NCI-H460 (cell line): ENCODE measurements at places on chromosomes 4 and X.
A peak's percentile ranks its signal among the peaks of the same experiment; 100 is the strongest.

- DNase-seq = no peak
Measured at GRCh38 chr4:139301821-139302611, at the start of gene NDUFC1. TSS of gene NDUFC1 (minus strand) at chr4:139302477. CDS start at chr4:139295798, 6,679 bp downstream.

DNA sequence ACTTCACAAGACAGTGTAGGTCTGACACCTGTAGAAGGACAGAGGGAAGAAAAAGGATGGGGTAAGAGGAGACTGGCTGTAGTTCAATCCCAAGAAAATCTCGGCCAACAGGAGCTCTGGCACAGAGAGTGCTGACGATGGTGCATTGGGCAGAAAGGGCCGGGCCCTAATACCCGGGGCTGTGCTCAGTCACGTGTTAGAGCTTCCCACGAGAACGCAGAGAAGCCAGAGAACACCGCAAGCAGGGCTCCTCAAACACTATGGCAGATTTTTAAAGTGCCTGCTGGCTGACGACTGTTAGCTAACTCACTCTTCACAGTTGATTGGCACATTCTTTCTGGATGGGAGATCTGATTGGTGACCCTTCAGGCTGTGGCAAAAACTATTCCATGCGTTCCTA lies 35.5 kb downstream of the EREG start:
- DNase-seq = peak; percentile 26

GRCh38 chr4:107599841-107600240 lies 120.2 kb downstream of the PAPSS1 start:
- DNase-seq = no peak

DNA sequence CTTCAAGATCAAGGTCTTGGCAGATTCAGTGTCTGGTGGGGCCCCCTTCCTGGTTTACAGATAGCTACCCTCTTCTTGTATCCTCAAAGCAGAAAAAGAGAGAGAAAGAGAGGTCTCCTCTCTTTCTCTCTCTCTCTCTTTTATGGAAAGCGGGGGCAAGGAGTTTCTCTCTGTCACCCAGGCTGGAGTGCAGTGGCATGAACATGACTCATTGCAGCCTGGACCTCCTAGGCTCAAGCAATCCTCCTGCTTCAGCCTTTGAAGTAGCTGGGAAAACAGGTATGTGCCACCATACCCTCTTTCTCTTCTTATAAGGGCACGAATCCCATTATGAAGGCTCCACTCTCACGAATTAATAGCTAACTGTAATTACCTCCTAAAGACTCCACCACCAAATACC lies 20.2 kb downstream of the RAB9B start:
- DNase-seq = no peak

DNA sequence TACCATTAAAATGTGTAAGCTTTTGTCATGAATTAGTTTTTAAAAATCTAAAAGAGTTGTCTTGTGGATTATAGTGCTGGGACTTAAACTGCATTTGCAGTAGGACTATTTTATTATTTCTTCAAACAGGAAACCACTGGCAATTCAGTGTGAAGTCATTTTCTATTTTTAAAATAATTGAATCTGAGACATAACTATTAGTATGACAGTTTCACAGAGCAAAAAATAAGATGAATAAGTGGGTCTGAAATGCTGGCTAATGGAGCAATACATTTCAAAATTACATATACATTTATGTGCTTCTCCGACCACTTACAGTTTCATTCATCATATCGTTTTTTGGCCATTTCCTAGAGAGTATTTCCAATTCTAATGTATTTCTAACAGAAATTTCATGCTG lies 75.3 kb upstream of the RAPGEF2 start:
- DNase-seq = no peak

DNA sequence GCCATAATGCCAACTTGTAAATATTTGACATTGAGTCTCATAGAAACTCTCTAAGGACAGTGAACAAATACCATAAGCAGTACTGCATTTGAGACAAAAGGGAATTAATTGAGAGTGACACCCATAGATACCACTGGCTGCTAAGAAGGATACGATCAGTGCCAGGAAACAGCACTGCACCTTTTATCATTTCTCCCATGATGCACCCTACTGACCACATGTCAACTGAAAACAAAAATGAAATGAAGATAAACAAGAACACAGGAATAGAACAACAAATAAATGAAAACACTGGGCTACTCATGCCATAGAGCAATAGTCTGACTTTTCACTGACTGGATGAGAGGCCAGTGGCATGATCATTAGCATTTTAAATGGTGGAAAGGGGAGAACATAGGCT lies 270.8 kb downstream of the MAPK10 start:
- no peak for DNase-seq

- no peak for DNase-seq
Measured at GRCh38 chr4:113043591-113043990, 5.9 kb upstream of the ANK2 start.

GRCh38 chrX:132015875-132016274 lies 7.2 kb upstream of the STK26 start:
- DNase-seq = no peak
